ENCODE measurements at places on chromosomes 5 and 9.

DNA sequence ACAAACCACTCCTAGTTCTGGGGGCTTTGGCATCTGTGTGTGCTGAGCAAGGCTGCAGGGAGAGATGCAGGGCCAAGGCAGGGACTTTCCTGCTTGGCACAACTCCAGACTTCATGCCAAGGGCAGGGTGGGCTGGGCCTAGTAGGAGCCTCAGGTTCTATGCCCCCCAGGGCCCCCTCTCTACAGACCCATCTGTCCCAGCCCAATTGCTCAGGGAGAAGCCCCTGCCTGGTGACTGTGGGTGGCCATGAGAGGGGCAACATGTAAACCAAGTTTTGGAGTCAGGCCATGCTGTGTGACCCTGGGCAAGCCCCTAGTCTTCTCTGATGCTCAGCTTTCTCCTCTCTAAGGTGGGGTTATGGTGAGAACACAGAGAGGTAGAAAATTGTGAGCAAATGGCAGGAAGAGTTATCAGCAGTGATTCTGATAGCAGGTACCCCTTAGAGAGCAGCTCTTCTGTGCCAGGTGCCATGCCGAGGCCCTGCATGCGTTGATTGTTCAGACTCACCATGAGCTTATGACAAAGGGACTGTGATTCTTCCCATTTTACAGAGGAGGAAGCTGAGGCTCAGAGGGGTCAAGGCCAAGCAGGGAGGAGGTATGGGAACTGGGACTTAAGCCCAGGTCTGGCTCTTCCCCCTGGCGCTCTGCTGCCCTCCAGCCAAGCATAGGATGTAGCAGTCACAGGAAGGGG, 5.2 kb downstream of the OLFML2A start:
- DNase-seq = no peak

GRCh38 chr9:2055203-2055658, 40.1 kb downstream of the SMARCA2 start:
- DNase-seq = peak; percentile 95

GRCh38 chr5:53545744-53546143, 14.7 kb upstream of the NDUFS4 start:
- DNase-seq = no peak

GRCh38 chr5:53430618-53431252, 49.7 kb upstream of the FST start:
- no peak for DNase-seq

- no peak for DNase-seq
Measured at GRCh38 chr9:108864446-108864845, 2.4 kb downstream of the ACTL7A start.

DNA sequence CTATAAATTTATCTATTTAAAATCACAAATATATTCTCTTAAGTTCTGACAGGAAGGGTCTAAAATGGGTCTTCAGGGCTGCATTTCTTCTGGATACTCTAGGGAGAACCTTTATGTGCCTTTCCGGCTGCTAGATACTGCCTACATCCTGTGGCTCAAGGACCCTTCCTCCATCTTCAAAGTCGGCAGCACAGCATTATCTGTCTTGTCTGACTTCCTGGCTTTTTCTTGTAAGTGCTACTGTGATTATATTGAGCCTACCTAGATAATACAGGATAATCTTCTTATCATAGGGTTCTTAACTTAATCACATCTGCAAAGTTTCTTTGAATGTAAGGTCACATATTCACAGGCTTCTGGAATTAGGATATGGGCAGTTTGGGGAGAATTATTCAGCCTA, 943.8 kb upstream of the TYRP1 start:
- no peak for DNase-seq

GRCh38 chr9:5945112-5945511, 54.4 kb downstream of the MLANA start:
- DNase-seq = peak; percentile 49

DNA sequence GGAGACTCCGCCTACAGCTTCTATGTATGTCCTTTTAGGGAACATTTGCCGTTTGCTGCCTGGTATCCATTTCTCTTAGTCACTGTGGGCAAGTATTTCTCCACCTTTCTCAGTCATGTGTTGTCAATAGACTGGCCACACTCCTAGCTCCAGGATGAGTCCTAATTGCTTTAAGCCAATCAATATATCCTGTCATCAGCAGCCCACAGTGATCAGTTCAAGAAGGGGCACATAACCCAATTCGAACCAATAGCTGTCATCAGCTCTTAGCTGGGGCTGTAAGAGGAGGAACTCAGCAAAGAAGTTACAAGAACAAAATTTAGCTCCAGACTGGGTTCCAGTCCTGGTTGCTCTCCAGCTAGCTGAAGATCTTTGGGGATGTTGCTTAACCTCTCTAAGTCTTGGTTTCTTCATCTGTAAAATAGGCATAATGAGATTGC, 70.7 kb upstream of the MAN2A1 start:
- no peak for DNase-seq

- no peak for DNase-seq
Measured at GRCh38 chr5:142845954-142846398, 75.8 kb downstream of the ARHGAP26 start.

DNA sequence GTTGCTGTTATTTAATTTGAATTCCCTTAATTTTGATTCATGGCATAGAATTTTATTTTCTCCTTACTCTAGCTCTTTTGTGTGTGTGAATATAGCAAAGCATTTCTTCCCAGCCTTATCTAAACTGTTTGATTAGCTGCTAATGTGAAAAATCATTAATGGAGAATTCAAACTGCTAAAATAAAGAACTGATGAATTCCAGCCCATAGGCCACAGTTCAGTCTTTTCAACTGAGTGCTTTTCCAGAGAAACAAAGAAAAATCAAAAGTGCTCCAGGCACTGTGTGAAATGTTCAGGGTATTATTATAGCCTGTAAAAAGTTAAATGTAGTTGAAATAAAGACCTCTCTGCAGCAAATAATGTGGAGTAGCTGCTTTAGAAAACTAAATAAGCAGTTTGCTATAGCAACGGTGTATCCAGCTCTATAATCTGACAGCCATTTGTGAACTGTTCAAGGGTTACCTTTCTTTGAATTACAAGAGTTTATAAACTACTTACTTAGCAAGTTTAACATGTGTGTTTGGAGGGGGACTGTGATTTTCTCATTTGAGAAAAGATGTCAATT, 123.8 kb downstream of the GIN1 start:
- DNase-seq = no peak

- no peak for DNase-seq
Measured at GRCh38 chr9:112084907-112085306, 90.2 kb downstream of the SUSD1 start.

DNA sequence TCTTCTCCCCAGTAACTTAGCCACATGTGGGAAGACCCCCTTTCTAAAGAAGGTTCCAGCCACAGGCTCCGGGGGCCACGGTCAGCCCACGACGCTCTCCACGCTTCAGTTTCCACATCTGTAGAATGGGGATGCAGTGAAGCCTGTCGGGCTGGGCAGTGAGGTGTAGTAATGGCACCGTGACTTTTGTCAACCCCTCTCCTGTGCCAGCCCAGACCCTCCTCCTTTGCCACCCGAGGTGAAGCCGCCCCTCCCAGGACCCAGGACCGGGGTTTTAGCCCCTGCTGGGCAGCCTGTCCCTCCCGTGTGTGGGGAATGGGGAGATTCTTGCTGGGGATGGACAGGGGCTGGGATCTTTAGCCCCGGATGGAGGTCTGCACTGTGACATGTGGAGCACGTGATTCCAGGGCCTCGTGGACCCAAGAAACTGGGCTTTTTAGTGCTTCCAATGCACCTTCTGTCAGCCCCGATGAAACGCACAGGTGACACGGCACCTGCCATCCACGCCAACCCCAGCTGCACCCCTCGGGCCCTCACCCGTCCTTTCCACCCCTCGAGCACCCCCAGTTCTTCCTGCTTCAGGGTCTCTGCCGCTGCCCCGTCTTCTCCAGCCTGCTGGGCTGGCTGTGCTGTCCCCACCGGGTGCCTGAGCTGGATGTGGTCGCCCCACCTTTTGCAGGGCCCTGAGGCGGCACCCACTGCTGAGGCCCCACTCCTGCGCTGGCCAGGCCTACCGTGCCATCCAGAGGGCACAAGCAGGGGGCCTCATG, 13.4 kb upstream of the RNU6ATAC start:
- no peak for DNase-seq

GRCh38 chr5:160837749-160838593, 14.0 kb downstream of the ATP10B start:
- no peak for DNase-seq

GRCh38 chr9:14296495-14297113, 17.3 kb downstream of the NFIB start:
- no peak for DNase-seq

- no peak for DNase-seq
Measured at GRCh38 chr5:177477701-177478477, 4.5 kb upstream of the DBN1 start.

GRCh38 chr9:89919171-89919681, 314.4 kb downstream of the GADD45G start:
- DNase-seq = peak; percentile 54

DNA sequence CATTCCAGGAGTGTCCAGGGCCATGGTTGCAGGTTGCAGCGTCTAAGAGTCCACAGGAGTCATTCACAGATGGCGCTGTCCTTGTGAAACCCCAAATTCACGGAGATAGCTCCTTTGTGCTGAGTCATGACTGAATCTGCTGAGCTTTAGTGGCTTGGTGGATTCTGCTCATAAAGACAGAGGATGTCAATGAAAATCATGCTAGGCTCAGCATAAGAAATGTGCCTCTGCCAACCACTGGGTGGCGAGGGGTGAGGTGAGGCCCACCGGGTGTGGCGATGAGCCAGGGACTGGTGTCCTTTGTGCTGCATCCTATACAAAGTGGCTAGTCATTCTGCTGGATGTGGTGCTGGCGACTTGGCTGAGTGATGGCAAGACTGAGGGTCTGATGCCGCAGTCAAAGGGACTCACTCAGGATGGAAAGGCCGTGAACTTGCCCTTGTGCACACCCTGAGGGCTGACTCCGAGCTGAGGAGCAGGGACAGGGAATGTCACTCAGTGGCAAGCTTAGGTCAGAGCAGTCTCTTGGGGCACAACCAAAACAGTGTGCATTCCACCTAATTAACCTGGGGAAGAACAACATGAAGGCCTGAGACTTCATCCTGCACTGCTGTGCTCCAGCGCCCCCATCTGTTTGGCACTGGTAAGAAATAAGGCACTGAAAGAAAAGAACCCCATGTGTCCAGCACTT, 71.5 kb downstream of the DAP start:
- peak; percentile 55 for DNase-seq

GRCh38 chr5:50365426-50366251, 75.4 kb downstream of the EMB start:
- DNase-seq = no peak

- DNase-seq = no peak
Measured at GRCh38 chr5:150488519-150489359, 19.2 kb upstream of the NDST1 start.

GRCh38 chr9:114607671-114608524, 3.2 kb upstream of the TMEM268 start:
- no peak for DNase-seq

GRCh38 chr9:69822116-69822750, 1.6 kb downstream of the CFAP95 start:
- DNase-seq = peak; percentile 43

DNA sequence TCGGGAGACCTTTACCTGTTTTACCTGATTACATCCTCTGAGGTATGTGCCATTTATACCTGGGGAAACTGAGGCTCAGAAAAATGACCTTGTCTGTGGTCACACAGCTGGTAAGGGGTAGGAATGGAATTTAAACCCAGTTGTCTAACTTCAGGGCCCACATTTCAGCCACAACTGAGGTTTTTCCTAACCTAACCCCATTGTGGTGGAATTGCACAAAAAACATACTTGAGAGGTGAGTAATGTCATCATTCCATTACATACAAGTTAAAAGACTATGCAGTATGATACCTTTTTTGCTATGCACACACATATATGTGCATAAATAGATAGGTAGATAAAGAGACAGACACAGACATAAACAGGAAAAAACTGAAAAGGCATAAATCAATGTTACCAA, 14.1 kb downstream of the FGF1 start:
- DNase-seq = no peak

DNA sequence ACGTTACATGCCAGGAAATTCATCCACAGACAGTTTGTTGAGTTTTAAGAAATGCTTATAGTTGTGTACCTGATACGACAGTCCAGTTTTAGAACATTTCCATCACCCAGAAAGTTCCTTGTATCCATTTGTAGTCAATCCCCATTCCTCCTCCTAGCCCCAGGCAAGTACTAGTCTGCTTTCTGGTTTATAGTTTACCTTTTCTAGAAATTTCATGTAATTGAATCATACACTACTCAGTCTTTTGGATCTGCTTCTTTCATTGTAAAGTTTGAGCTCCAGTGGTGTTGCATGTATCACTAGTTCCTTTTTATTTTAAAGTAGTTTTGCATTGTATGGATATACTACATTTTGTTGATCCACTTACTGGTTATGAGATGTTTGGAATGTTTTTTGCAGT, 291.2 kb downstream of the AOPEP start:
- no peak for DNase-seq

DNA sequence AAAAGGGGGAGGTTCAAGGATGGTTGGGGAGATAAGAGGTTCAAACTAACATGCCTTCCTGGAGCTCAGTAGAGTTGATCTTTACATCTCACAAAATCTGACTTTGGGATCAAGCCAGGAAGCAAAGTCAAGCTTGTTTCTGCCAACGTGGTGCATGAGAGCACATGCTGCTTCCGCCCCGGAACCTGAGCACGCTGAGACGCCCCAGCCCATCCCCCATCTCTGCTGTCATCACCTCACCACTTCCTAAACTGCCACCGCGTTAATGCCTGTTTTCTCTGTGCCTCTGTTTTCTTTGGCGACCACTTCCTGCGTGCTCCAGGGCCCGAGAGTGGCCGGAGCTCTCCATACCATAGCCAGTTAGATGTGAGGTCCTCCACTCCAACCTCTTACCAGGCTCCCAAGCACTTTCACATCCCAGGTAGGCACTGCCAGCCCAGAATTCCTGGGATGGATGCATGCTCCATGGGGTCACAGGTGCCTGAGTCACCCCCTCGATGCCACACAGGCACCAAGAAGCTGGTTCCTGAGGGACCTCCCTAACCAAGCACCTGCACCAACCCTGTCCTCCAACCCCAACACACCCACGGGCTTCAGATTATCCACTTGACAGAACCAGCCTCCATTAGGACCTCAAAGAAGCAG, 31.2 kb upstream of the AFAP1L1 start:
- DNase-seq = peak; percentile 90

- DNase-seq = no peak
Measured at GRCh38 chr9:104853683-104854082, 74.3 kb downstream of the ABCA1 start.

DNA sequence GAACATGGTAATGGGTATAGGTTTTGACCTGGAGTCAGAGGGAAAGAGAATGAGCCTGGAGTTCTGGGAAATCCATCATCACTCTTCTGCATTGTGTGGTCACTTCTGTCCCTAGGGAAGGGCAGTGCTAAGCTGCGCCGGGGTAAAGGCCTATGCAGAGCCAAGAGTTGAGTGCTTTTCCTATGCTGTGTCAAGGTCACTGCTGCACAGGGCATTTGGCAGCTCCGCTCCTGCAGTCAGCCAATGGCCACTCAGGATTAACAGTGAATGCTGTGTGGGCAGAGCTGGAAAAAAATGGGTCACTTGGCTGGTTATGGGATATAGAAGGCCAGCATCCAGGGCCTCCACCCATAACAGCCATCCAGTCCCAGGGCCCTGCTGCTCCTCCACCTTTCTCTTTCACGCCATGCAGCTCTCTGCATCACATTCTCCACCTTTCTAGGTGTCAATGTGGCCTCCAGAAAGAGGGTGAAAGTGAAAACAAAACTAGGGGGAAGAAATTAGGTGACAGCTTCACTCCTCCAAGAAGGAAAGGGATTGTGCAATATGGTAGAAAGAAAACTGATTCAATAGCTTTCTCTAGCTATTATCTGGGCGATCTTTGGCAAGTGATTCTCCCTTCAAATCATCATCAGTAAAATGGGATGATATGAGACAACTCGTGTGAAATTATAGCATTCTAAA, 279.3 kb upstream of the ANKRD55 start:
- peak; percentile 6 for DNase-seq
